ENCODE measurements at places on chromosomes 2 and 18. TPM values are rescaled to one million over a fixed set of nuclear protein-coding genes. Genes with fewer than 3 reads are reported as not detected.

Gene NEB
- total RNA-seq, result 0.64 TPM

Gene GNLY
- total RNA-seq, result 3.7 TPM

Gene CACNB4
- total RNA-seq, result 1.7 TPM

Gene CRYGD
- total RNA-seq, result not detected

DNA sequence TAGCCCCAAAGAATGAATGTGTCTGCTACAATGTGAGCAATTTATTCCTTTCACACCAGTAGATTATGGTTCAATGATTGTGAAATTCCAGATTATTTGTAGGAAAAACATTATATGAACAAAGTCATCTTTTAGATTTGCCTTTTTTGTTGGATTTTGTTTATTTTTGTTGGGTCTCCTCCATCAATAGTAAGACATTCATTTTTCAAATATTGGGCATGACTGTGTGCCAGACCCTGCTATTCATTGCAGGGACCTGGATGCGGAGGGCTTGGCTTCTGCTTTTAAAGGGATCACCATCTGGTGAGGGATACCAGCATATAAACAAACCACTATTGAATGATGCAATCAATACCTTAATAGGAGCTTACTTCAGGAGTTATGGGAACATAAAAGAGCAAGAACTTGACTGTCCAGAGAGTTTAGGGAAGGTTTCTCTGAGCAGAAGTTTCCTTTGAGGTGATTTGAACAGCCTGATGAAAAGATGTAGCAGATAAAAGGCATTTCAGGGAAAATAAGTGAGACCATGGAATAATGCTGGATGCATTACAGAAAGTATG lies 486.7 kb downstream of the EPHA4 start:
- DNase-seq, result no peak

DNA sequence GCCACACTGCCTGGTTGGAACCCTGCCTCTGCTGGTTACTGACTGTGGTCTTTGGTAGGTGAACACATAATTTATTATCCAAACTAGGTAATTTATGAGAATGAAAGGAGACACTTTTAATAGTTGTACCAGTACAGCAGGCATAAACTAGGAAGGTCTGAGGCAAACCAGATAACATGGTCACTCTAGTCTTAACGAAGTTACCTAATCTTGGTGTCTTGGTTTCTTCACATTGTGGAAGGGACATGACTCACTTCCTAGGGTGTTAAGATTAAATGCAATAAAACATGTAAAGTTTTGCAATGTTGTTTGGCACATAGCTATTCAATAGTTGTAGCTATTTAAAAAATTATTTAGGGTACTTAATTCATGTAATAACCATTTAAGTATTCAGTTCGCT lies 23.3 kb downstream of the SPTBN1 start:
- DNase-seq, result no peak

- DNase-seq, result no peak
Observed at GRCh38 chr2:147469471-147469870, 375.4 kb upstream of the ACVR2A start.

DNA sequence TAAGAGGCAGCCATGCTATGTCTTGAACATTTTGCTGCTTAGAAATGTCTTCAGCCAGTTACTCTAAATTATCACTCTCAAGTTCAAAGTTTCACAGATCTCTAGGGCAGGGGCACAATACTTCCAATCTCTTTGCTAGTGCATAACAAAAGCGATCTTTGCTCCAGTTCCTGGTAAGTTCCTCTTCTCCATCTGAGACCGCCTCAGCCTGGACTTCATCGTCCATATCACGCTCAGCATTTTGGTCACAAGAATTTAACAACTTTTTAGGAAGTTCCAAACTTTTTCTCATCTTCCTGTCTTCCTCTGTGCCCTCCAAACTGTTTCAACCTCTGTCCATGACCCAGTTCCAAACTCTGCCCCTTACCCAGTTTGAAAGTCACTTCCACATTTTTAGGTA lies 8.8 kb upstream of the SLC35F5 start:
- no peak for DNase-seq

GRCh38 chr2:124908411-124908810 lies 883.3 kb downstream of the CNTNAP5 start:
- no peak for DNase-seq

DNA sequence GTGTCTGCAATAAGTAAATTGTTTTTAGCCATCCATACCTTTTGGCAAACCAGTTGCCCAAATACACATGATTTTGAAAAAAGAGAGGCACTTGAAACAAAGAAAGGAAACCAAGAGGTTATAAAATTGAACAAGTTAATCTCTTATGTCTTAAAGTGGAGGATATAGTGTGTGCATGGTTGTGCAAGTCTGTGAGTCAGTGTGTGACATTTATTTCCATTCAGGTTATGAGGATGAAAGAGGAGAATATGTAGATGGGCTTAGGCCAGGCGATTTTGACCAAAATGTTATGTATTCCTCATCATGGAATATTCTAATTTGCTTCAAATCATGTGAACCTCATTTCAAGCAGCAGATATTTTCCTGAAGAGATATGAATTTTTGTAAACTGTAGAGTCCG lies 123.3 kb downstream of the SETBP1 start:
- DNase-seq, result no peak

Data from mesenteric fat pad (tissue), 1 donor.